DMS 273 treated with DMSO at 0.1 percent for 48 hours (cell line): ENCODE measurements at places on chromosomes 1 and 21.

DNA sequence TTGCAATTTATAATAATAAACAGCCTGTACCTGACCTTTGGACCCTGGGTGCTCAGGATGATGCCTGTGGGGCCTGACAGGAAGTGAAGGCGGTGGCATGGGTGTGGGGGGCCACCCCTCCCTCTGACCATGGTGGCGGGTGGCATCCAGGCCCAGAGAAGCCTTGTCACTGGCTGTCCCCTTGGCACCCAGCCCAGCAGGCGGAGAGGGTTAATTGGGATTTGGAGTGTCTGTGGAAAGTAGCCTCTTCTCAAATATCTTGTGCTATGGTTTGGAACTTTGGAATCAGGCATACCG lies 20.5 kb downstream of the SOX13 start:
- DNase-seq = no peak

GRCh38 chr1:10237157-10237539 lies 26.8 kb downstream of the KIF1B start:
- no peak for DNase-seq

GRCh38 chr1:97797403-97798183 lies 123.2 kb downstream of the DPYD start:
- DNase-seq = no peak

DNA sequence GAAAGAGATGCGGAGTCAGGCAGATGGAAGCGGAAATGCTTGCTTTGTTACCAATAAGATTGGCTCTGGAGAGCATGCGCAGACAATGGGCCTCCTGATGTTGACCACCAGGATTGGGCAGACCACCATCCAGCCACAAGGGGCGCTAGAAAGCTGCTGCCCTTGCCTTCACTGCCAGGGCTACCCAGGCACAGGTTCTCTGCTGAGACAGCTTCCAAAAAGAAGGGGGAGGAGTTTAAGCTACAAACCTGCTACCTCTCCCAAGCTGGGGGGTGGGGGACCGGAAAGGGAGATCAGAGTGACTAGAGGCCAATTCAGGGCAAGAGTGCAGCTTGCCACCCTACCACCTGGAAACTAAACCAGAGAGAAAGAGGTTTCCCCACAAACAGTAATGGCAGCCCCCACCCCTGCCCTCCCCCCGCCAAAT lies 369.7 kb downstream of the RRAGC start:
- DNase-seq = peak; percentile 93

DNA sequence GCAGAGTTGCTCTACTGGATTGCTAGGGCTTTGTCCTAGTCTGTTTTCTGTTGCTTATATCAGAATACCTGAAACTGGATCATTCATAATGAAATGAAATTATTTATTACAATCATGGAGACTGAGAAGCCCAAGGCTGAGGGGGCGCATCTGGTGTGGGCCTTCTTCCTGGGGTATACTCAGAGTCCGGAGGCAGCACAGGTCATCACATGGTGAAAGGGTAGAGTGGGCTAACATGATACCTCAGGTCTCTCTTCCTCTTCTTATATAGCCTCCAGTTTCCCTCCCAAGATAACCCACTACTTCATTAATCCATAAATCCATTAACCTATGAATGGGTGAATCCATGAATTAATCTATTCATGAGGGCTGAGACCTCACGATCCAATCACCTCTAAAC lies 667.6 kb upstream of the NCAM2 start:
- DNase-seq = no peak

GRCh38 chr1:3545363-3546047 lies 65.8 kb downstream of the MEGF6 start:
- DNase-seq = no peak
